SHP77 (cell line): ENCODE measurements at places on chromosomes 3 and 15.

- DNase-seq: no peak
Measured at GRCh38 chr15:67225336-67225735, 29.1 kb downstream of the AAGAB start.

- no peak for DNase-seq
Measured at GRCh38 chr15:70327328-70327855, 229.7 kb upstream of the TLE3 start.

- DNase-seq: no peak
Measured at GRCh38 chr15:30033763-30034162, 49.0 kb upstream of the GOLGA8J start.

DNA sequence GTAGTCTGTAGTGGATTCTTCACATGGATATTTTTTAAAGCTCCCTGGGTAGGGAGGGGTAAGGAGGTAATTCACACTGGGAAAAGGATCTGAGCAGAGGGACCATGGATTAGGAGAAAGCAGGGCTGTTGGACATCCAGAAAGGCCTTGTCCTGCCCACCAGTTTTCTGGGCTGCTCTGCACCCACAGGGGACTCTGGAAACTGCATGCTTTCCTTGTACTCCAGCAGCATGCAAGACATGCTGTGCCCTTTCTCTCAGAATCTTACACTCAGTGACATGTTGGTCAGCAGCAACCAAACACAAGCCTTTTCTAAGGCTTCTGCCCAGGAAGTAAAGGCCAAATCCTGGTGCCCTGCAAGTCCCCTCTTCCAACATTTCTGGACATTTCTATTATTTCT lies 2.5 kb upstream of the FBN1 start:
- no peak for DNase-seq

DNA sequence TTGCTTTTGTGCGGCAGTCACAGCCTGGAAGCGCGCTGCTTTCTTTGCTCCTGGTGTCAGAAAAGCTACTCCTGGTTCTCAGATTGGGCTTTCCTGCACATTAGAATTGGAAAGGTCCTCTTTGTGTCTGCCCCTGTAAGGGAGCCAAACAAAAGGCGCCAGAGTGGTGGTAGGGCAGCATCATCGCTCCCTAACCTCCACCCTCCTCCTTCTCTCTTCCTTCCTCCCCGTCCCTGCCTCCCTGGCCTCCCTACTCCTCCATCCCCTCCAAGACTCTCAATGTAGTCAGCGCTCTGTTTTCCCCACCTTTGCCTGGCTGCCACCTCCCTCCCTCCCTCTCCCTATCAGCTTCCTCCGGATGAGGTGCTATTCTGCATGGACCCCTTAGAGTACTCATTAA lies 65.3 kb downstream of the SH3GL3 start:
- no peak for DNase-seq

DNA sequence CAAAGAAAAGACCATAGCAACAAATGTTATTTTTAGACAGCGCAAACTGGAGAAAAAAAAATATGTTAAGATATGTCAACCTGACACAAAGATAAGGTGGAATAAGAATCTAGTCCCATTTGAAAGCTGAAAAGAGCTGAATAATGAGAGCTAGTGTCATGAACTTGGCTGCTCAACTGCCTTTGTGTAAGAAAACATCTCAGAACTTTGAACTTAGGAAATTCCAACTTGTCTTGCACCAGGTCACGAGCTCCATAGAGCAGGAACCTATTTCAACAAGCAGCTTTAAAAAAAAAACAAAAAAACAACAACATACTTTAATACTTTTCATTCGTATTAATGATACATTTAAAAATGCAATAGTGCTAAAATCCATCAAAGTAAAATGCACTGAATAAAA lies 79.5 kb downstream of the ZNF280D start:
- no peak for DNase-seq

DNA sequence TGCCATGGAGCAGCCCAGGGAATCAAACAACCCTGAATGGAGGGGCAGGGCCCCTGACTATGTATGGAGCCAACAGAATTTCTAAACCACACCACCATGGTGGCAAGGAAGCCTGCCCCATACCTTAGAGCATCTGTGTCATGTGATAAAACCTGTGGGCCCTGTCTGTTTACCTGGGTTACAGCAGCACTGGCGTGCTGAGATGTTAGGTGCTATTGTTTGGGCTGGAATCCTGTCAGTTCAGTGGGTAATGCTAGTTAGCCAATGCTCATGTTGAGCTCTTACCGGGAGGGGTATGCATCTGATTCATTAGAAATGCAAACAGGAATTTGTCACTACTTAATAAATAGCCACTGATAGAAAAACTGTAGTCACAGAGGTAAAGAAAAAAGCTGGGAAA lies 63.5 kb upstream of the ETV5 start:
- DNase-seq: no peak

DNA sequence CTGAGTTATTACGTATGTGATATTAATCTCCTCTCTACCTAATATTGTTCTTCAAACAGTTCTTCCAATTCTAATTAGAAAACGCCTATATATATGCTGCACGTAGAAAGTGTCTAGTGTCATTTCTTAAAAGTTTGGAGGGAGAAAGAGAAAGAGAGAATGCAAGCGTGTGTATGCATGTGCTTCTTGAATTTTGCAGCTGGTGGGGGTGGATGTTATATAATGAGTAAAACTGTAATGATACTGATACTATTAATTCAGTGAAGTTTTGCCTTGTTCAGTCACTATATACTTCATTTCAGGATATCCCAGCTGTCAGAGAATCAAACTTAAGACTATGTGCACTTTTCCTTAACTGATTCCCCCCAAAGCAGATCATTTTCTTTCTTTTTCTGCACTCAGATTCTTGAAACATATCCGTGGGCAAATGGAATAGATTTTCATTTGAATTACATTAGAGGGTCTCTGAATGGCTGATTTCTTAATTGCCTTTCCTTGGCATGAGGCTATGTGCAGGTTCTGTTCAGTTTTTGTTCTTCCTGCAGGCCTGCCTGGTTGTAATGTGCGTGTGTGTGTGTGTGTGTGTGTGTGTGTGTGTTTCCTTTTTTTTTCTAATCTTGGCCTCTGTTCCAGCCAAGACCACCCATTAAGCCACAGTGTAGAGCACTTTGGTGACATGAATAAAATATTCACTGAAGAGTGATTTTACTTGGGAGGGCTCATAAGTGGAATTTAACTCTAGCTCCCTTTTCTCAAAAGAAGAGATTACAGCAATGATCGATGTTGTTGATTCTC lies 617.5 kb downstream of the RBMS3 start:
- no peak for DNase-seq

DNA sequence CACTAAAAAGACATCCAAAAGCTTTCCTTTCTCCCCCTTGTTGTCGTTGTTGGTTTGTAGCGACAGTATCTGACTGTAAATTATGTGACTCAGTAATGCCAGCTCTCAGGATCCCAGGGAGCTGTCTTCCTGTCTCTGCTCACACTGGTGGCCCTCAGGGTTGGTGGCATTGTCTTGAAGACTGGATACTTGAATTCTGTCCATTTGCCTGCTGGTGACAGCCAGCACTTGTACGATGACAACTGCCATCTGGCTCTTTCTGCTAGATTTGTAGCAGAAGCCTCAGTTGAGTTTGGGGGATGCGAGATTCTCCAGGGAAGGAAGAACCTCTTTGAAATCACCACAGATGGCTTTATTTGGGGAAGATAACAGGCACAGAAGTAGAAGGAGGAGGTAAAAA lies 120.8 kb downstream of the ARPP21 start:
- no peak for DNase-seq

DNA sequence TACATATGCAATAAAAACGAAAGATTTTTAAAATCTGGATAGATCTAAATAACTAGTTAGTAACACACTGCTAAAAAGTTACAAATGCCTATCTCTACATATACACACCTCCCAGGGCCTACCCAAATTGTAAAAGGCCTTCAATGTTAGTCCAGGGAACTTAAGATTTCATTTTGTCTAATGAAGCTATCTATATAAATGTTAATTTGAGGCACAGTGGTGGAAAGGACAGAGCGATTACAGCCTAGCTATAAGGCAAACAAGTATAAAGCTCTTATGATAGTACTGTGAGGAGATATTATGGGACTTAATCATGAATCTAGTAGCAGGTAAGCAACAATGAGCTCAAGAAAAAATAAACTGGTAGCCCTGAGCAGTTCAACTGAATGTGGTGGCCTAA lies 101.7 kb downstream of the STAG1 start:
- no peak for DNase-seq

DNA sequence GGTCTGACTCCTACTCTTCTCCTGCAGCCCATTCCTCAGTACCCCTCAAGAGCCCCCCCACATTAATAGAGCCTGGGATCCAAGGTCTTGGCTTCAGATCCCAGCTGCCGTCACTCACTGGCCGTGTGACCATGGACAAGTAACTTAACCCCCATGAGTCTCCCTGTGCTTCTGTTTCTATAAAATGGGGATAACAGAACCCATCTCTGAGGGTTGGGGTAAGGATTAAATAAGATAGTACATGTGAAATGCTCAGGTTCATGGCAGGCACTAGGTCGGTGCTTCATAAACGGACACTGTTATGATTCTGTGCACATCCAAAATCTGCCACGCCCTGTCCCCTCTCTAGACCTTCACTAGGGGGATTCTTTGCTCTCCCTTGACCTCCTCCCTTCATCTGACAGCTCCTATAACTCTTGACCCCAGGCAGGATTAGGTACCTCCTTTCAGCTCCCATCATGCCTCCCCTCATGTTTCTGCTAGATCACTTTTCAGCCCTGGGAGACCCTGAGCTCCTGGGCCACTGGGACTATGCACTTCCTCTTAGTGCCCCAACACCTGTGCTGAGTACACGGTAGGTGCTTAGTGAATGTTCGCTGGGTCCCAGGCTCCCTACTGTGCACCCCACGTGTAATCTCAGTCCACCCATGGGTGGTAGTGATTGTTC lies 1.5 kb downstream of the CAND2 start:
- no peak for DNase-seq
